T-cell (primary cell): ENCODE measurements at places on chromosomes 13 and 19.

GRCh38 chr19:5789351-5789761, 1.6 kb downstream of the DUS3L start:
- no peak for DNase-seq

GRCh38 chr19:31448221-31448657, 99.0 kb upstream of the TSHZ3 start:
- no peak for DNase-seq

- no peak for DNase-seq
These were observed 138.9 kb downstream of the SHISA2 start for GRCh38 chr13:25912961-25913360.

DNA sequence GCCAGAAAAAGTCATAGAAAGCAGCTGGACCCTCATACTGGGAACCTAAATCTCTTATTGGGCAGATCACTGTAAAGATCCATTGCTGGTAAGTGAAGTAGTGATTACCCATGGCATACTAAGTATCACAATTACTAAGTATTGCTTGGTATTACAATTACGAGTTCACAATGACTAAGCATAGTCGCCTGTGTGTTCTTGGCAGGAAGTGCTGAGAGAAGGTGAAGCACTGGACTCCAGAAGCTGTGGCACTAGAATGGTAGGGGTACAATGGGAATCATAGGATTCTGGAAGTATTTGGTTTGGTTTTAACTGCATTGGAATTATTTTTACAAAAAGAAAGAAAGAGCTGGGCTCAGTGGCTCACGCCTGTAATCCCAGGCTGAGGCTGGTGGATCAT, 20.3 kb downstream of the LGALS16 start:
- no peak for DNase-seq

DNA sequence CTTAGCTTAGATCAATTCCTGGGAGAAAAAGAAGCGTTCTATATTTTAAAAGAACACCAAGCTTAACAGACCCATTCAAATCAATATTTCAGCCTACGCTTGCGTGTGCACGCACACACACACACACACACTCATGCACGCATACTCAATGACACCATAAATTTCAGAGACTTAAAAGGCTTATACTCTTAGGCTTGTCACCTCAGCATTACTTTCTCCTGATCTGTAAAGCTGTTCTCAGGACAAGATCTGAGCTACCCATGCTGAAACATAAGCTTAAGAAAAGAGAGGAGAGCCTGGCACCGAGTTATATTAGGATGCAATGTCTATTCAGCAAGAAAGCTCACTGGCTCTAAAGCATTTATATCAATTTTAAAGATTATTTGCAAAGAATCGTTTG, 368.5 kb downstream of the FGF14 start:
- no peak for DNase-seq

- DNase-seq: no peak
These were observed 1.5 kb upstream of the DAND5 start for GRCh38 chr19:12967907-12968306.

DNA sequence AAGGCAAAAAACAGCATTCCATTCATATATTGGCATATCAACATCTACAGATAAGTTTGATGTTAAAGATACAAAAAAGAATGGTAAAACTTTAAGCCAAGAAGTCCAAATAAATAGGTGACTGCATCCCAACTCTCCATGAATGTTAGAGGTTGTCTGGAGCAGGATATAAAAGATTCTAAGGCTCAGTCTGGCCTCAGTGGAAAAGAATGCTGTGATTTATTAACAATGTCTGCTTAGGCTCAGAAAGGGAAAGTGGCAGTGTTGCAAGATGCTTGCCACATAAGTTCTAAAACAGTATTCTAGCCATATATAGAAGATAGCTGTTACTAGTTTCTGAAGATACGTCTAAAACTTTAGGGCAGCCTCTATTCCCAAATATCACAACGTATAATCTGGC, 179.8 kb upstream of the NBEA start:
- no peak for DNase-seq

DNA sequence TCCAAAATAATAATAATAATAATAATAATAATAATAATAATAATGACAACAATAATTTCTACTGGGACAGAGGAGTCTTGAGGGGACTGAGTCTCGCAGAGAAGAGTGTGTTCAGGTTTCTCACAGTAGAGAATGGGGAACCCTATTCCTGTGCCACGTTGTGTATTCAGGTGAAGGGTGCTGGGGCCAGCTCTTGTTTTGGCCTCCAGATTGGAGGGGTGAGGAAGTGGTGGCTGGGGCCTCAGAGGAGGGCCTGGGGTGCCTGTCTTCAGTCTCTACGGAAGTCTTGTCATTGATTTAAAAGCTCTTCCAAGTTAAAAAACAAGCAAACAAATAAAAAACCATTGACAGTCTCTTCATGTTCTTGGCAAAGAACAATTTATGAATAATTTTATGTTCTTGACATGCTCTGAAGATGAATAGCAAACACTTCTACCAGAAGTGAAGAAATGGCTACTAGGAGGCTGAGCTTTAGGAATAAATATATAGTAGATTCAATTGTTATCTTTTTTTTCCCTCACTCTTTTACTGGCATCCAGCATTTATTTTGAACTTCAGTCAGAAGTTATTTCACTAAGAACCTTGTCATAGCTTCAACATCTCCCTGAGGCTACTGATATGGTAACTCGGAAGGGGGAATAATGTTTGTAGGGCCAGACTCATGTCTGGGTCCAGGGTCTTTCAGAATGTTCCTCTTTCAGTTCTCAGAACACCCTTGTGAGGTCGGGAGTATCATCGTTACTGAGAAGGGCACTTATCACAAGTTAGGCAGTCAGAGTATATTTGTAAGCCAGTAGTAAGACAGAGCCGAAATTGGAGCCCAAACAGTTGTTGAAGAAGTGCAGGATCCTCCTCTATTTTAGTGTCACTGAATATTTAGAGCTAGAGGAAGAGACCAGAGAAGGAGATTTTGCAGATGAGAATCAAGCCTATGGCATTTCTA, 13.1 kb downstream of the LRCH1 start:
- DNase-seq: no peak

DNA sequence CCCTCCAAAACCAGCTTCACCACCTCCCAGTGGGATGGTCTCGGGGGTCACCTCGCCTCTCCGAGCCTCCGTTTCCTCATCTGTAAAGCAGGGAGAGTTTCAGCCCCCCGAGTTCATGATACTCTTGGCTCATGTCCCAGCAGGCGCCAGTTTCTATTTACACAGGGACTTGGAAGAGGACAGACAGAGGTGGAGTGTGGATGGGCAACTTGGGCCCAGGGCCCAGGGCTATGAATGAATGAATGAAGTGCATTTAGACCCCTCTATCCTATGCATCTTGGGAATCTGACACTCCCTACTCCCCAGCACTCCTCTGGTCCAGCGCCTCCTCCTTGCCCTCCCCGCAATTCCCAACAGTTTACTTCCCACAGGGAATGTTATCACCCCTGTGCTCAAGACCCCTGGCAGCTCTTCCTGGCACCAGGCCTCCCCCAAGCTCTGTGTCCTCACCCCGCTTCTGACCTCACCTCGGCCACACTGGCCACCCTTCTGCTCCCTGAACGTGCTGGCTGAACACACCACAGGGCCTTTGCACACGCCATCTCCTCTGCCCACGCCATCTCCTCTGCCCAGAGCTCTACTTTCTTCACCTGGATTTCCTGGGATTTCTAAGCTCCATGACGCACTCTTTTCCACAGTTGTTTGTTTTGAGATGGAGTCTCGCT, 4.9 kb upstream of the C2CD4C start:
- no peak for DNase-seq

- DNase-seq: no peak
These were observed 3.7 kb upstream of the SBK2 start for GRCh38 chr19:55540619-55541018.

- peak; percentile 29 for DNase-seq
These were observed 821 bp downstream of the TDRD3 start for GRCh38 chr13:60397704-60398378.

DNA sequence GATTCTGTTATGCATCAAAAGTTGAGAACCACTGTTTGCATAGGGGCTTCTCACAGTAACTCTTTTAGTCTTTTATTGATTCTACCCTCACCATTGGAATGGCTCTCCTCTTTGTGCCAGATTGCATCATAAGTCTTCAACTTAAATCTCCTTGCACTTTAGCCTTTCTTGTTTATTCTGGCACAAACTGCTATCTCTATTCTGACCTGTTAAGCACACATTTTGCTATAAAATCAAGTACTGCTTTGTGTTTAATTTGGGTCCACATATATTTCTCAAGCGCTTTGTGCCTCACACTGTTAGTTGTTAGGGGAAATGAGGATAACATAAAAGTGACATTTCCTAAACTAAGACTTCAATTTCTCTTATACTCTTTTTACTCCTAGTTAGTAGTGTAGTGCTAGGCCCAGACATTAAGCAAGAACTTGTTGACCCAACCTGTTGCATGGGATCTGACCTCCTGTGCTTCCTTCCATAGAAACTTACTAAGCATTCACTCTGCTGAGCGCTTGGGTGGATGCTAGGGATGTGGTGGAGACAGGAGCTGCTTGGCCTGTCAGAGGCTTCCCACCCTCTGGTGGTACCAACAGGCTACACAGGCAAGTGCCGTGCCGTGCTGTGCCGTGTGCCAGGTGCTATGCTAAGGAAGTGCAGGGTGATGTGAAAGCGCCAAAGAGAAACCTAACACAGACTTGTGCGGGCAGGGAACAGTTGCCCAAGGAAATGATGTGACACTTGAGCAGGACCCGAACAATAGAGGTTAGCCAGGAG, 1.2 kb downstream of the UTP14C start:
- DNase-seq: no peak

DNA sequence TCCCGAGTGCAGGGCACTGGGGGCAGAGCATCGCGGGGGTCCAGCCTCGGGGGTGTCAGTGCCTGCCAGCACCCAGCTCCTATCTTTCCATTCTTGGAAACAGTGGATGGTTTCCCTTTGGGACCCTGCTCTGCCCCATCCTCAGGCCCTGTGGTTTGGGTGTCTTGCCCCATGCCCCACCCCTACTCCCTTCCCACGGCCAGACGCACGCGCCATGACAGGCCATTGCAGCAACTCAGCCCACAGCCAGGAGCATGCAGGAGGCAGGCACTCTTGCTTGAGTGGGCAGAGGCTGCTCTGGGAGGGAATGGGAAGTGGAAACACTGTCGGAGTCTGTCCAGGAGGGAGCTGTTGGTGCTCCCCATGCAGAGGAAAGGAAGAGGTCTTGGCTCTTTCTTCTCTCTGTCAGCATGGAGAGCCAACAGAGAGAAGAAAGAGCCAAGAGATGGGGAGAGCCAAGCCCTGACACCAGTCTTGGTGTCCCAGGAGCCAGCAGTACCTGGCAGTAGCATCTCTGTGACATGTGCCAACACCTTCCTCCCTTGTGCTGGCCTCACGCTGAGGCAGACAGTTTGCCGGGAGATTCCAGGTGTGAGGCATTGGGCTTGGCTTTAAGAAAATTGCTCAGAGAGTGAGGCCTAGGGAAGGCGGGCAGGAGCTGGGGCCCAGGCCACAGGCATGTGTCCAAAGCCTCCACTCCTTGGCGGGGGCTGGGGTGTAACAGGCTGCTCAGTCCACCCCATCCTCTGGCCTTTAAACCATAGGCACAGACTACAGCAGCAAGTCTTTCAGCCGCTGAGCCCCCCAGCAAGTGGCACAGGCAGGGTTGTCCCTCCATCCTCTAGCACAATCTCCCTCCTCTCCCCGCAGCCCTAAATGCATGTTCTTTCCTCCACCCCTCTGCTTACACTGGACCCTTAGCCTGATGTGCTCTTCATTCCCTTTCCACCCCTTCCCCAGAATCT, 86.7 kb upstream of the UQCRFS1 start:
- DNase-seq: no peak

DNA sequence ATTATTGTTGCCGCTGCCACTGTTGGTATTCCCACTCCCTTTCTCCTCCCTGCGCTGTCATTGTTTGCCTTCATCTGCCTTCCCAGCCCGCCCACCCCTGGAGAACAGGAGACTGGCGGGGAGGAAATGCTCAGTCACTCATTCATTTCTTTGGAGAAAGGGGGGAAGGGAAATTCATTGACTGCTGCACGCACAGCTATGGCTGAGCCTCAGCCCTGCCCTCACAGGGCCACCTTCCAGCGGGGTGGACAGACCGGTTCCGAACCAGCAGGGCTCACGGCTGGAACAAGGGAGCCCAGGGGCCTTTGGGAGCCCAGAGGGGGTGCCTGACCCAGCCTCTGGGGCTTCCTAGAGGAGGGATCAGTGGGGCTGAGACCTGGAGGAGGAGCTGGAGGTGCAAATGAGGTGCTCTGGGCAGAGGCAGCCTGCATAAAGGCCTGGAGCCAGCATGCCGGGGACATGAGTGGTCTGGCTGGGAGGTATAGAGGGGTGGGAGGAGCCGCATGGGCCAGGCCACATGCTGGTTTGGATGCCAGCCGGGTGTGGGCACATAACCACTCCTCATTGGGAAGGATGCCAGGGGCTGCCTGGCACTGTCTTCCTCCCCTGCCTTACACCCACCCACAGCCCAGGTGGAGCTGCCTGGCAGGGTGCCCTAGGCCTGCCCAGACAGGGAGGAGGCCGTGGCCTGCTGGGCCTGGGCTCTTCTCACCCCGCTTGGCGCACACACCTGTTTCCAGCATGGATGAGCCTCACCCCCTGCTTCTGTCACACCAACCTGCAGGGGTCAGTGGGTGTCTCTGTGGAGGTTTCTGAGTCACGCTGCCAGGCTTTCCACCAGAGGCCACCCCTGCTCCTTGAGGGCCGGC, 26.8 kb downstream of the PPP5C start:
- DNase-seq: no peak

- no peak for DNase-seq
These were observed 8.5 kb upstream of the QTRT1 start for GRCh38 chr19:10692673-10693264.

DNA sequence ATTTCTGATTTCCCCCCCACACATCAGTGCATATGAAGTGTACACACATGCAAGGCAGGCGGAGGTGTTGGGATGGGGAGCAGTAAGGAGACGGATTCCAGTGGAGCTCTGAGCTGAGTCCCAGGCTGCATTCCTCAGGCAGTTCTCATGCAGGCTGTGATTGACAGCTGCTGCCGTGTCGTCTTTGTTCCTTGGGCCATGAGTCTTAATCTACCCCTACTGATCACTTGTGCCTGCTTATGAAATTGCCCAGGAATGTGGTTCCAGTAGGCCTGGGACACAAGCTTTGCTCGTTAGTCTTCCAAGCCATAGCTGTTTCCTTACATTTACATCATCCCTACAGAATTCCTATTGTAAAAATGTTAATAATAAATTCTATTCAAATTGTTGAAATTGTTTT, 1241.9 kb downstream of the UQCRFS1 start:
- no peak for DNase-seq

- no peak for DNase-seq
These were observed 11.8 kb downstream of the CCDC97 start for GRCh38 chr19:41321600-41322270.

- DNase-seq: no peak
These were observed 1.5 kb downstream of the ERCC2 start for GRCh38 chr19:45368737-45369340.
